ENCODE measurements at places on chromosomes 1 and 21. TPM values are rescaled to one million over a fixed set of nuclear protein-coding genes. Genes with fewer than 3 reads are reported as not detected.

GRCh38 chr1:69993810-69994209, 211.6 kb downstream of the LRRC40 start:
- no peak for DNase-seq

- DNase-seq, result no peak
Observed at GRCh38 chr1:228988664-228989063, 253.4 kb downstream of the RHOU start.

DNA sequence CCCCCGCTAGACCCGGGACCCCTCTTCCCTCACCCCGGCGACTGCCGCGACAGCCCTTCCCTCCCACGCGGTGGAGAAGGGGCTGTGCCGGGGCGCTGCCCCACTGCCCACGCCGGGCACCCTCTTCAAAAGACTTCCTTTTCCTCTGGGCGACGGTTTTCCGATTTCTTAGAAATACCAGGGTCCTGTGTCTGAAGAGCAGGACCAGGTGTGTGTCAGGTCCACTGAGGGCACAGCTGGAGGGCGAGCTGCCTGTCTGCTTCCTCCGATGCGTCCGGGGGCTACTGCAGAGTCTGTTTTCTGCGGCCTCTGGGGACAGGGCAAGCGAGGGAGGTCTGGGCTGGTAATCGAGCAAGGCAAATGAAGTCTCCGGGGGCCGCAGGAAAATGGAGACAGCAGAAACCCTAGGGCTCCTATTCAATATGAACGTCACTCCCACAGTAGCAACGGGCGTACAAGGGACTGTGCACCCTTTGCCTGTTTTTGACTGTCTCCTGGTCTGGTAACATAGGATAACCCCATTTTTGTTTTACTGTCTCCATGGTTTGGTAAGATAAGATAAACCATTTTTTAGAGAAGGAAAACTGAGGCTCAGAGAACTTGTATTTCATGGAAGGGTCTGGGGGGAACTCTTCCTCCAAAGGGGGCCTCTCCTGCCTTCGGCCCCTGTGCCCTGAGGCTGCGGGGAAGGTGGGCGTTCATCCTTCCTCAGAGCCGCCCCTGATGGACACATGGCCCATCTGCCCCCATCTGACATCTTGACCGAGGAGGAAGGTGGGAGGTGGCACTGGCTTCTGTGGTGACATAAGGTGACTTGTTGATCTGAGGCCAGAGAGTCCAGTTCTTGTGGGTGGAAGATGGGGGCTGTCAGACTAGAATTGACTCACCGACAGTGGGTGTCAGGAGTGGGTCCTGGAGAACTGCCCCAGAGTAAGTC, 970 bp downstream of the TNFRSF1B start:
- DNase-seq, result peak; percentile 75

Gene FOXD3
- not detected for total RNA-seq

Gene FNBP1L
- total RNA-seq, result 0.14 TPM

DNA sequence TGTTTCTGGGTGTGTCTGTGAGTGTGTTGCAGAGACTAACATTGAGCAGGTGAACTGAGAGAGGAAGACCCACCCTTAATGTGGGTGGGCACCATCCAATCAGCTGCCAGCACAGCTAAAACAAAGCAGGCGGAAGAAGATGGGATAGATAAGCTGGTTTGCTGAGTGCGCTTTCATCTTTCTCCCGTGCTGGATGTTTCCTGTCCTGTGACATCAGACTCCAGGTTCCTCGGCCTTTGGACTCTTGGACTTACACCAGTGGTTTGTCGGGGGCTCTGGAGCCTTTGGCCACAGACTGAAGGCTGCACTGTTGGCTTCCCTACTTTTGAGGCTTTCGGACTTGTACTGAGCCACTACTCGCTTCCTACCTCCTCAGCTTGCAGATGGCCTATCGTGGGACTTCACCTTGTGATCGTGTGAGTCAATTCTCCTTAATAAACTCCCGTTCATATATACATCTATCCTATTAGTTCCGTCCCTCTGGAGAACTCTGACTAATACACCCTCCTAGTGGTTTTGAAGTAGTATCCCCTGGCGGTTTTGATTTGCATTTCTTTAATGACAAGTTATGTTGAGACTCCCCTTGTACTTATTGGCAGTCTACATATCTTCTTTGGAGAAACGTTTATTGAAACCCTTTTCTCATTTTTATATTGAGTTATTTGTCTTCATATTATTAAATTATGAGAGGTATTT, 546.6 kb upstream of the TMPRSS15 start:
- no peak for DNase-seq

- no peak for DNase-seq
Observed at GRCh38 chr1:243848165-243848857, 1.7 kb downstream of the AKT3 start.

- DNase-seq, result no peak
Observed at GRCh38 chr21:22885079-22885478, 1886.9 kb downstream of the NCAM2 start.

GRCh38 chr1:170010443-170010842, 64.1 kb downstream of the KIFAP3 start:
- peak; percentile 65 for DNase-seq

Measured in activated CD4-positive, alpha-beta T cell treated with anti-CD3 and anti-CD28 coated beads, Interleukin-2, amount 10 ng/mL, durations not matched to agents 24 days and 14 days (primary cell).